ENCODE measurements at places on chromosomes 13 and 19.

DNA sequence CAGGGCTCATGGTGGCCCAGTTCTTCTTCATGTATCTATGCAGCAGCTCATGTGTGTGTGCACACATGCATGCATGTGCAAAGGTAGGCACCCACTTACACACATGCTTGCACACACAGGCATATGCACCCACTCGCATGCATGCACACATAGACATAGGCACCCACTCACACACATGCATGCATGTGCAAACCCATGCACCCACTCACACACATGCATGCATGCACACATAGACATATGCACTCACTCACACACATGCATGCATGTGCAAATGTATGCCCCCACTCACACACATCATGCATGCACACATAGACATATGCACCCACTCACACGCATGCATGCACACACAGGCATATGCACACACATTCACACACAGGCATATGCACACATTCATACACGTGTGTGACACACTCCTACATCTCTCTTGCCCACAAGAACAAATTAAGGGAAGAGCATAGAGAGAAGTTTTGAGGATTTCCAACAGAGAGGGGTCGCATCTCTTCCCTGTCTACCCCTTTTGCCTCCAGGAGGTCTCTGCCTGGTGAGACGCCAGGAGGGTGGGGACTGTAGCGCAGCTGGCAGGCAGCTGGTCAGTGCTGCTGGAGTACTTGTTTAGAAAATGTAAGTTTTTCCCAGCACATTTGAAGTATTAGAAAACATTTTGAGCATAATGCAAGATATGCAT, 63.9 kb upstream of the ARHGEF7 start:
- DNase-seq = no peak

GRCh38 chr13:114161644-114162532, 17.2 kb upstream of the CFAP97D2 start:
- DNase-seq = peak; percentile 27

- DNase-seq = no peak
These were observed 10.4 kb upstream of the ZSWIM4 start for GRCh38 chr19:13784731-13785452.

DNA sequence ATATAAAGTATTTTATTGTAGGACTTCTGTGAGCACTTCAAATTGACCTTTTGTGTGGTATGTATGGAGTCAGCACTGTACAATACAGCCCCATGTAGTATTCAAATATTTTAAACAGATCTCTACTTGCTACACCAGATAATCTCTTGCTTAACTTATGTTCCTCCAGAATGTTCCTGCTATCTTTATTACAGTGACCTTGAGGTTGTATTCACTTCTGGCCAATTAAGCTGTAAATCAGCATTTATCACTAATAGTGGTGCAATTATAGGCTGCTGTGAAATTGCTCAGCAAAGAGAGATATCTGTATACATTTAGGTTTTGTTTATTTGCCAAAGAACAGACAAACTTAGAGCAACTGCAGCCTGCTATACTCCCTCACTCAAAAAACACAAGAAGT, 1218.6 kb downstream of the PCDH17 start:
- DNase-seq = no peak

DNA sequence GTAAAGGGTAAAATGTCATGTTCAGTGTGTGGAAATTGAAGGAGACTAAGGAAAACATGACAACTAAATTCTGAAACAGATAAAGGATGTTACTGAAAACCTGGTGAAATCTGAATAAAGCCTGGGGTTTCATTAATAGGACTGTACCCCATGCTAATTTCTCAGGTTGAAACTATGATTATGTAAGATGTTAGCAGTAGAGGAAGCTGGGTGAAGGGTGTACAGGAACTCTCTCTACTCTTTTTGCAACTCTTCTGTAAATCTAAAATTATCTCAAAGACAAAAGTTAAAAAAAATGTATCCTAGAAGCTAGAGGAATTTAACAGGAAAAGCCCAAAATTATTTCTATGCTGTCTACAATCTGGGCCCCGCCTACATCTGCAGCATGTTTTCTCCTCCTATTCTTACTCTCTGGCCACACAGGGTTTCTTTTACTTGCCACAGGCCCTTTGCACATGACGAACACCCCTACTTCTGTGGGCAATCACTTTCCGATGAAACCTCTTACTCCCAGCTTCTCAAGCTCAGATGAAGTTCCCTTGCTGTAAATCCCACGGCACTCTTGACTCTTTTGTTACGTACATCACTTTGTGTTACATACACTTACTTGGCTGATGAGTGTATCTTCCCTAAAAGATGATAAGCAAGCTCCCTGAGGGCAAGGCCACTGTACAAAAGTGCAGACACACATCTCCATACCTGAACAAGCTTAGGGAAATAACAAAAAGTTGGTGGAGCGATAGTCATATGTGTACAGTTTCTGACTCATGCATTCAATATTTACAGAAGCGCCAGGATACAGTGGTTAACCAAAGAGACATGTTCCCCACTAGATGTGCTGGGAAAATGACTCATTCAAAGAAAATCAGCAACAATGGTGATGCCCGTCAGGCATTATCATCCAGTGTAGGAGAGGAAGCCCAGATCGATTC, 32.6 kb downstream of the RUBCNL start:
- no peak for DNase-seq

DNA sequence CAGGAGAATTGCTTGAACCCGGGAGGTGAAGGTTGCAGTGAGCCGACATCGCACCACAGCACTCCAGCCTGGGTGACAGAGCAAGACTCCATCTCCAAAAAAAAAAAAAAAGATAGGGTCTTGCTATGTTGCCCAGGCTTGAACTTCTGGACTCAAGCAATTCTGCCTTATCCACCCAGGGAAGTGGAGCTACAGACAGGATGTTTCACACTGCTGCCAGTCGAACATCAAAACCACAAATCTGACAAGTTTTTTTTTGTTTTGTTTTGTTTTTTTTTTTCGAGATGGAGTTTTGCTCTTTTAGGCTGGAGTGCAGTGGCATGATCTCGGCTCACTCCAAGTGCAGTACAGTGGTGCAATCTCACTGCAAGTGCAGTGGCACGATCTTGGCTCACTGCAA, 10.8 kb downstream of the XPO4 start:
- DNase-seq = no peak

- DNase-seq = no peak
These were observed 164.9 kb downstream of the DLEU7 start for GRCh38 chr13:50678464-50679162.

GRCh38 chr13:47480951-47481350, 520.1 kb downstream of the SUCLA2 start:
- no peak for DNase-seq

DNA sequence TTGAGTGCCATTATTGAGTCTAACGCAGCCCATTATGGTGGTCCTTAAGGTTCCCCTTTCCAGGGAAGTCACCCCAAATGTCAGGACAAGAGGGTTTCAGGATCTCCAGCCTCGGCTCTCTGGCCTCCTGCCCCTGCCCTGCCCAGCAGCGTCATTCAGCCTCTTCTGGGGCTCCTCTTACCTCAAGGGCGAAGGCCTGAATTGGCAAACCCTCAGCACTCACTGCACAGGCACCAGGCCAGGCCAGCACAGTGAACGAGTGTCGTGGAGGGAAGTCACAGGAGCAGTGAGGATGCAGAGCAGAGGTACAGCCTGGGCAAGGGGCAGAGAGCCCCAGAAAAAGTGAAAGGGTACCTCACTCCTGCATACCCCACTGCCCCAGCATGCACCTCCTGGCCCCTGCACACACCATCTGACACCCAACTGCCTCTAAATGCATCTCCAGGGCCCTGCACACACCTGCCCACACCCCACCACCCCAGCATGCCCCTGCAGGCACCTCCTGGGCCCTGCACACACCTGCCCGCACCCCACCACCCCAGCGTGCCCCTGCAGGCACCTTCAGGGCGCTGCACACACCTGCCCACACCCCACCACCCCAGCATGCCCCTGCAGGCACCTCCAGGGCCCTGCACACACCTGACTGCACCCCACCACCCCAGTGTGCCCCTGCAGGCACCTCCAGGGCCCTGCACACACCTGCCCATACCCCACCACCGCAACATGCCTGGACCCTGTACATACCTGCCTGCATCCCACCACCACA, 19.8 kb downstream of the SLC25A42 start:
- no peak for DNase-seq

DNA sequence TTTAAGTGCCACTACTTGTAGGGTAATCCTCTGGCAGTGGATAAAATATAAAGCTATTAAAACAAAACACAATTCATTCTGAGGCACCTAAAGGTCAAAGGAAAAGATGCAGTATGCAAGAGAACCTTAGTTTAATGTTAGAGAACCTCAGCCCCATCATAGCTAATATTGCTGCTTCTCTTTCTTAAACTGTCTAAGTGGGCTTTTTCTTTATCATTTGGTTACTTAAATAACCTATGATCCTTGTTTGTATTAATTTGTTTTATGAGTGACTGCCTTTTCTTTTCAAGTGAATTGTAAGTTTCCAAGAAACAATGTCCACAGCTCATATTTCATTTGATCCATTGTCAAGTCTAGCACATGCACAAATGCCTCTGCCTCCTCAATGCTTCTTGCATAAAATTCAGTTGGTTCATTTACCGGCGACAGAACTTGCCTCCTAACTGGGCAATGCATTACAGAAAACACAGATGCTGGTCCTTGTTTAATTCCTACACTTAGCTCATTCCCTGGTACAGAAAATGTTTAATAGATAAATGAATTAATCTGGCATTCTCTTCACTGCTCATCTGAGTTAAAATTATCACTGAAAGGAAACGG, 1049.8 kb downstream of the OLFM4 start:
- DNase-seq = no peak

GRCh38 chr13:96338030-96338429, 248.1 kb downstream of the HS6ST3 start:
- no peak for DNase-seq

DNA sequence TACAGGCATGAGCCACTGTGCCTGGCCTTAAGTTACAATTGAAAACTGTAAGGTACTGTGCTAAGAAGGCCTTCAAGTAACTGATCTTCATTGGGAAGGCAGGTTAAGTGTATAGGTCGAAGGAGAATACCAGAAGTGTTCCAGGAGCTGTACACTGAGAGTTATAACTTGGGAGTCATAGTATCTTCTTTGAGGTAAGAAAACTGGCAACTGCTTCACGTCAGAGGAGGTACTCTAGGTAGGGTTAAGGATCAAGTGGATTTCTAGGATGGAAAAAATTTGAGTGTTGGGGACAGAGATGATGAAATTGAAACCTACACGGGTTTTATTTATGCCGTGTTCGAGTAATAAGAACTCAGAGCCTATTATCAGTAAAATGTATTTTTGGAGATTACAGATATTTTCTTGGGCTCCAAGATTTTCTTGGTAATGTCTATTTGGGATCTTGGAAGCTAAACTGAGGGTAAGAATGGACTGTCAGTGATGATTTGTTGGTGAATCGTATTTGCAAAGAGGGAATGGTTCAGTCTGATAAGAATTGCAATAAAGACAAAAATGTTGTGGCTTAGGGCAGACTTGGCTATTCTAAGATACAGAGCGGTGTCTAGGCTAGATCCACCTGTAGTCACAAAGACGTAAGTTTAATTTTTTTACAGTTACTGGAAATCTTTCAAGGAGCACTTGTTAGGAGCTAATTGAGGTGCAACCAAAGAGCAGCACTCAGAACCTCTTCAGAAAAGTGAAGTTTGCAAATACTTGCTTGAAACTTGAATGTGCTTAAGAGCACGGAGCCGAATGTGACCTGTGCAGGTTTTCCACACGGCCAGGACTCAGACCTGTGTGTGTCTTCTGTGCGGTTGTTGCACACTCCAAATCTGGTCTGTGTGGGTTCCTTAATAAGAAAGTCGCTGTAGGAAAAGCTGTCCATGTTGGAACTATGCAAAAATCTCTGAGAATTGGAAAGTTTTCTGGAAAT, 102.5 kb downstream of the URI1 start:
- no peak for DNase-seq

- DNase-seq = no peak
These were observed 525.1 kb upstream of the NBEA start for GRCh38 chr13:34416971-34417380.

GRCh38 chr19:38701455-38702063, 42.7 kb downstream of the CAPN12 start:
- DNase-seq = no peak

- DNase-seq = no peak
These were observed 2.1 kb upstream of the ATP1A3 start for GRCh38 chr19:41995959-41996797.

DNA sequence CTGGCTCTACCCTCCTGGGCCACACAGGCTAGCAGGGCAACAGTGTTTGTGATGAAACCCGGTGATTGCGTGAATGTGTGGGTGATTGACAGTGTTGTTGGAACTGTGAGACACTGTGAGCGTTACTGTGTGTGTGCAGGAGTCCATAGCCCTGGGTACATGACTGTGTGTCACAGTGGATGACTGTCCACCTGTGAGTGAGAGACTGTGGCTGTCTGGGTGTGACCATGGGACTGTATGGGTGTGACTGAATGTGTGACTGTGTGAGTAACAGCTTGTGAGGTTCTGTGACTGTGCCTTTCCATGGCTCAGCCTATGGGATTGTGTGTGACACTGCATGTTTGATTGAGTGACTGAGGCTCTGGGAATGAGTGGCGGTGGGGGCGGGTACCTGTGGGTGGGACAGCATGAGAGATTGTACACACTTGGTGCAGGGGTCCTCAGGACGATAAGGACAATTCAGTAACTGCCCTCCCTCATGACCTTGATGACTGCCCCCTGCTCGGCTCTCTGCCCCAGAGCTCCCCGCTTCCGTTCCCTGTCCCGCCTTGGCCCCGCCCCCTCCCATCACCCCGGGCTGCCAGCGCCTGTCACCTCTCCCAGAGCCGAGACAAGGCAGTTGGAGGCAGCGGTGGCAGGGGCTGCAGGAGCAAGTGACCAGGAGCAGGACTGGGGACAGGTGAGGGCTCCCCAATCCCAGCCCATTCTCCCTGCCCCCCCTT, at the start of gene GIPR:
Gene GIPR, plus strand, starts transcription at position 602 of the 722 bp plus-strand sequence. CDS start 1,300 bp downstream, outside the sequence.
- DNase-seq = no peak

DNA sequence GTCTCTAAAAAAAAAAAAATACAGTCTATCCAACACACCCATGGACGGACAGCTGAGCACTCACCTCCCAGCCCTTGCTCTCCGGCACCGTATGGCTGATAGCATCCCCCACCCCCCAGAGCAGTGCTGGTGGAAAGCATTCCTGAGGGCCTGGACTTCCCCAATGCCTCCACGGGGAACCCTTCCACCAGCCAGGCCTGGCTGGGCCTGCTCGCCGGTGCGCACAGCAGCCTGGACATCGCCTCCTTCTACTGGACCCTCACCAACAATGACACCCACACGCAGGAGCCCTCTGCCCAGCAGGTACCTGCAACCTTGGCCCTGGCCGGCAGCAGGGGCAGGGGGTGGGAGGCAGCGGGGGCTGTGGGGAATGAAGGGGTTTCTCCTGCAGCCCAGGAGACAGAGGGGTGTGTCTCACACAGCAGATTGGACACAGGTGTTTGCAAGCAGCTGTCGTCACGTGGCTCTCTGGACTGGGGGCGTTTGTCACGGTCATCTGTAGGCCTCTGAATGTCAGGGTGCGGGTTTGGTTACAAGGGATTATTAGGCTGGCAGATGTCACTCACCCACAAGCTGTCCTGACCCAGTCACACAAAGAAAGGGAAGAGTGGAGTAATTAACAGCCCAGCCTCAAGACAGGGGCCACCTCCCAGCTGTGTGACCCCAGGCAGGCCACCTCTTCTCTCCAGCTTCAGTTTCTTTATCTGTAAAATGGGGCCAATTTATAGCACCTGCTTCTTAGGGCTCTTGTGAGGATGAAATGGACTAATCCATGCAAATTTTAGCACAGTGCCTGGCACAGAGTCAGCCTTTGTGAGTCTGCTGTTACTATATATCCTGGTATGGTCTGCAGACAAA, 19.3 kb downstream of the PLD3 start:
- DNase-seq = no peak

- no peak for DNase-seq
These were observed 1.2 kb upstream of the KPTN start for GRCh38 chr19:47485210-47485609.

All from RWPE2 (cell line).